ENCODE measurements at places on chromosomes 3 and 15. TPM values are rescaled to one million over a fixed set of nuclear protein-coding genes. Genes with fewer than 3 reads are reported as not detected.
A peak's percentile ranks its signal among the peaks of the same experiment; 100 is the strongest.

The ACTRT3 gene
- total RNA-seq: 0.27 TPM

DNA sequence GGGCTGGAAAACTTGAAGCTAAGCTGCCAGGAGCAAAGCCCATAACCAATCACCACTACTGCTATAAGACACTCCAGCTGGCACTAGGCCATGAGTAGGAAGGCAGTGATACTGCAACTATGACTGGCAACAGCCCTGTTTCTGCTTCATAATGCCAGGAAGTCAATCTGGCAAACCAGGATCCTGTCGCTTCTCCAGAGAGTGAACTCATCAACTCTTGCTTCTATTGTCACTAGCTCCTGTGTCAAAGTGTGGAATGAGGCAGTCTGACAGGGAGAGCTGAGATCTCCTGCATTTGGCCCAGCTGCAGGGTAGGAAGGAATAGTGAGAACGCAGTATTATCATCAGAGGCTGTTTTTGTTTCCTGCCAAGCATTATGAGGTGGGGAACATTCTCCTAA, 105.3 kb downstream of the CTNNB1 start:
- DNase-seq: no peak

DNA sequence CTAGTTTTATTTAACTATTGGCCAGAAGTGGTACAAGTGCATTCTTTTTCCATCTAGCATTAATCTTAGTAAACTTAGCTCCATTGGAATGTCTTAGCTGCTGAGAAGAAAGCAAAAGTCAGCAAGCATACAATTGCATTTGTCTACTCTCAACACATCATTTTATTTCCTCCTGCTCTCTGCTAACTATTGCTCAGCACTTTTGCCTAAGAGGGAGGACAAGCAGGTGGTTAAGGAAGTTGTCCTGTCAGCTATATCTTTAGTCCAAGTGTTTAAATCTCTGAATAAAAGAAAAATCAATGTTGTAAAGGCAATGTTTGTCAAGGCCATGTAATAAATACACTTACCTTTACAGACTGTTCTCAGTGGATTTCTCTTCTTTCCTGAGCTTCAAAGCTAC, 51.0 kb downstream of the FHIT start:
- no peak for DNase-seq

DNA sequence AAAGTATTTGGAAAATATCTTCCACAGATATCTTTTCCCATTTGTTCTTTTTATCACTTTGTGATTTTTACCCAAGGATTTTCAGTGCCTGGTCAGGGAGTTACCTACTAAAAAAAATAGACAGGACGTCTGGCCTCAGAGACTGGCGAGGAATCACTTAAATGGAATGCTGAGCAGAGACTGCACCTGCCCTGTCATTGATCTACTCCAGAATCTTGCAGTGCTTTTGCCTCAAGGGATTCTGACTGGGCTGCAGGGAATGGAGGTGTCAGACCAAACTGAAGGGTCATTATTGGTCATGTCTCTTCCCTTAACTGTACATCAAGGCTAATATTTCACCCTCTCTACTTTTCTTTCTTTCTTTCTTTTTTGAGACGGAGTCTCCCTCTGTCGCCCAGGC, 12.1 kb upstream of the RYR3 start:
- DNase-seq: no peak

DNA sequence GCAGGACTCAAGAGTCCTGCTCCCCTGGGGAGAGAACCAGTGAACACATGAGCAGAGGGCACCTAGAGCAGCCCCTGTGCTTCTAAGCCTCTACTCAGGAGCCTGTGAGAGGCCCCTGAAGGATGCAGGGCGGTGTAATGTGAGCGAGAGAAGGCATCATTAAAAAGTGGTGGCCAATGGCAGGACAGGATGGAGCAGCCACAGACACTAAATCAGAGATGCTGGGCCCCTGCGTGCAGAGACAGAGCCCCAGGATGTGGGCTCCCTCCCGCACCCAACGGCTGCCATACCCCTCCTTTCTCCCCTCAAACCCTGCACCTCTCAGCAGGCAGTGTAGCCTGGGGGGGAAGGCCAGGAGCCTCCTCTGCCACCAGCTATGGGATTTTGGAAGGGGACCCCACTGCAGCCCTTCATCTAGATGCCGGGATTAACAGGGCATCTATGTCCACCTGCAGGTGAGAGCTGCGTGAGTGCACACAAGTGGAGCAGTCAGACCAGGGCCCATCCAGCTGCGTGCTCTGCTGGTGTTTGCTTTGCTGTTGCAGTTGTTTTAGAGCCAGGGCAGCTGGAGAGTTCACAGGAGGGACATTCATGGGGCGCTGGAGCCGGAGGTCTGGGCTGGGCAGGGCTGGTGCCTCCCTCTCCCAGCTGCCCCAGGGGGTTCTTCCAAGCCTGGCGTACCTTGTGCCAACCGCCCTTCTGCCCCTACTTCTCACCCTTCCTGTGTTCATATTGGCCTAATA, 5.1 kb upstream of the IQSEC1 start:
- no peak for DNase-seq

The PLSCR5 gene
- not detected for total RNA-seq

GRCh38 chr3:43852066-43852465, 161.3 kb downstream of the ABHD5 start:
- no peak for DNase-seq

The CRYGS gene
- total RNA-seq: 2.0 TPM

The HESX1 gene
- 0.30 TPM for total RNA-seq

- no peak for DNase-seq
These were observed 26.0 kb downstream of the POC1A start for GRCh38 chr3:52128118-52128683.

The GP5 gene
- total RNA-seq: not detected

DNA sequence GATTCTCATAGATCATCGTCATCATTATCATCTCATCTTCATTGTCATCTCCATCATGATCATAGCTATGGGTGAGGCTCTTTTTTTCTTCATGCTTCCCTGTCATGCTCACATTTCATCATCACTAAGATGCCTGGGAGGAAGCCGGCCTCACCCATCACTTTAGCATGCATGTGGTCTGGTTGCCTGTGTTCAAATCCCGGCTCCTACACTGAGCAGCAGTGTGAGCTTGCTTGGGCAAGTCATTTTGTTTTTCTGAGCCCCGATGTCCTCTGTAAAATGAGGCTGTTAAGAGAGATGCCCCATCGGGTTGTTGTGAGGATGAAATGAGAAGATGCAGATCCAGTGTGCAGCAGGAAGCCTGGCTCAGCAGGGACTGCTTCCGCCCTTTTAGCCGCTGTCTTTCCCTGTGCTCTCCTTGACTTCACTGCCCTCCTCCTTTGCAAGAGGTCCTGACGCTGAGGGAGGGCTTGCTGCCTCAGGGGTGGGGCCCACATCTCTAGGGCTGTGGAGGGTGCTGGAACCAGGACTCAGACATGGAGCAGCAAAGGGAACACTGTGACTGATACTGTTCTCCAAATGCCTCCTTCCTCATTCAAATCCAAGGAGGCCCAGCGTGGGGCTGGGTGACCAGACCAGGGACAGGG, 14.4 kb upstream of the FAM3D start:
- DNase-seq: peak; percentile 75

The ZNF80 gene
- not detected for total RNA-seq

Measured in lower leg skin (tissue), 4 donors.